ENCODE measurements at places on chromosomes 3 and 15. TPM values are rescaled to one million over a fixed set of nuclear protein-coding genes. Genes with fewer than 3 reads are reported as not detected.
A peak's percentile ranks its signal among the peaks of the same experiment; 100 is the strongest.

The TF gene
- total RNA-seq = 1.1 TPM

The SLC49A4 gene
- 18.9 TPM for total RNA-seq

GRCh38 chr3:176946202-176946601 is 251.1 kb downstream of the TBL1XR1 start:
- H3K4me1 ChIP-seq = no peaks in the 10 kb centered on the region
- no peak overlapping the region for H3K27ac ChIP-seq
- no peak overlapping the region for H3K4me3 ChIP-seq
- DNase-seq = no peak

The RMDN3 gene
- total RNA-seq = 131 TPM

The CHRD gene
- 2.7 TPM for total RNA-seq

- H3K27ac ChIP-seq = no peak overlapping the region
- H3K4me3 ChIP-seq = no peak overlapping the region
- no peak for DNase-seq
- no peaks in the 10 kb centered on the region for H3K36me3 ChIP-seq
Measured at GRCh38 chr3:159174715-159175692, 373.1 kb downstream of the MFSD1 start.

DNA sequence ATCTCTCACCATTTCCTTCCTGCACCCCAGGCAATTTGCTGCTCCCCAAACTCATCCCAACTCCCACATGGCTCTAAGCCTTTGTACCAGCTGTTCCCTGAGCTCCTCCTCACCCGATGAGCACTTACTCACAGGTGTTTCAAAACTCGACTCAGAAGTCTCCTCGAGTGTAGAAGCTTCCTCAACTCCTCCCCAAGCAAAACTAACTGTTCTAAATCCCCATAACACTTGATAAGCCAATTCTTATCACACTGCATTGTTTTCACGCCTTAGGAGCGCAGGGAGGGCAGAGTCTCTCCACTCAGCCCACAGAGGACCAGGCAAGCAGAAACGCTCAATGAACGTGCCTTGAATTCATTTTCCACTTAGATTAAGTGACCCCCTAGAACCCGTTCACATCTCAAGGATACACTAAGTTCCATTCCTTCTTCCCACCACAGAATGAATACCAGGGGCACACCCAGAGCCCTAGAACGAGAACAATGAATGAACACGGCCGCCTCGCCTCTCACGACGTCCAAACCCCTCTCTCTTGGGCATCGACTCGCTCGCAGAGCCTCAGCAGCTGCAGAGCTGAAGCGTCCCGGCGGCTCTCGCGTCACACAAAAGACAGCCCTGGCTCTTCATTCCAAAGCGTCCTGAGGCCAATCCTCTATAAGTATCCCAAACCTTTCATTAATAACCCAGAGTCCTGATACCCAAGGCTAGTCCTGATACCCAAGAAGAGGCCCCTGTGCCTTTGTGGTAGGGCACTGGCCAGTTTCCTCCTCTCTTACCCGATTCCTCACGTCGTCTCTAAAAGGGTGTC is 1.1 kb downstream of the RAF1 start:
- H3K36me3 ChIP-seq = no peaks in the 10 kb centered on the region
- no peaks in the 10 kb centered on the region for H3K27me3 ChIP-seq
- peak overlapping the region; percentile 100 for H3K27ac ChIP-seq
- peak; percentile 51 for DNase-seq

The NUSAP1 gene
- 5.0 TPM for total RNA-seq

The CYP19A1 gene
- total RNA-seq = not detected

DNA sequence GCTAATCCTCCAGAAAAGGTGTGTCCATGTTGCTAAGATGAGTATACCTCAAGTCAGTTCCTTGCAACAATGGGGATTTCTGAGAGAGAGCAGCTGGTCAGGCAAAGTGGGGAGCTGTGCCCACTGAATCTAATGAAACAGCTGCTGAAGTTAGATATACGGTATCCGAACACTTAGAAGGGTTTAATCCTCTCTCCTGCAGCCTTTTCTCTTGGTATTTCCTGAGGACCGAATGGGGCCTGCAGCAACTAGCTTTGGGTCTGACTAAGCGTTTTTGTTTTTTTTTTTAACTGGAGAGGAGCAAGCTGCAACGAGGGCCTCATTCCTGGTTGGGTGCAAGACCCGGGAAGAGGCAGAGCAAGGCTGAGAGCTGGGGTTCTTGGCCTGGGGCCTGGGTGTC is 37.6 kb upstream of the BNC1 start:
- H3K27ac ChIP-seq = no peak overlapping the region
- H3K4me3 ChIP-seq = no peak overlapping the region
- no peaks in the 10 kb centered on the region for H3K36me3 ChIP-seq
- H3K4me1 ChIP-seq = no peaks in the 10 kb centered on the region

- DNase-seq = no peak
- no peak overlapping the region for H3K4me3 ChIP-seq
- peaks cover 2% of the 10 kb centered on the region for H3K27me3 ChIP-seq
- no peaks in the 10 kb centered on the region for H3K4me1 ChIP-seq
Measured at GRCh38 chr3:56144805-56145204, 323.5 kb downstream of the ERC2 start.

- H3K4me3 ChIP-seq = no peak overlapping the region
- H3K27me3 ChIP-seq = no peaks in the 10 kb centered on the region
- no peak overlapping the region for H3K27ac ChIP-seq
- no peak for DNase-seq
- no peaks in the 10 kb centered on the region for H3K4me1 ChIP-seq
Measured at GRCh38 chr15:25374143-25374542, 64.7 kb downstream of the UBE3A start.

- no peak overlapping the region for H3K4me3 ChIP-seq
- no peaks in the 10 kb centered on the region for H3K4me1 ChIP-seq
- no peaks in the 10 kb centered on the region for H3K27me3 ChIP-seq
- no peaks in the 10 kb centered on the region for H3K36me3 ChIP-seq
- DNase-seq = no peak
Measured at GRCh38 chr3:59783468-59783988, 733.7 kb upstream of the CFAP20DC start.

DNA sequence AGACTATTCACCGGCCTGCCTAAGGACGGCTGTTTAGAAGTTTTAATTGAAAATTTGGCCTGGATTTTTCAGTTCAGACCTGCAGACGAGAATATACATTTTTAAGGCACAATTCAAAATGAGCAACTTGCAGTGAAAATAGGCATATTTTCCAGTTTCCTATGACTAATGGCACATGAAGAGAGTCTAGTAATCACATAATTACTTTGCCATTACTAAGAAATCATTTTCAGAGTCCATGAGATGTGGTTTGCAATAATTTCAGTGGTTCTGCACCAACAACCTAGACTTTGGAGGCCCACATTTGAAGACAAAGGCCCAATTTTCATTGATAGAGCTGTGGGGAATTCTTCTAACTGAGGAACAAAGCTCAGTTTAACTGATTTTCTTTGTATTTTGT is 205.3 kb downstream of the SOX2 start:
- H3K36me3 ChIP-seq = no peaks in the 10 kb centered on the region
- H3K27me3 ChIP-seq = no peaks in the 10 kb centered on the region
- H3K4me1 ChIP-seq = no peaks in the 10 kb centered on the region

GRCh38 chr3:136326316-136326715 is 76.2 kb downstream of the PCCB start:
- DNase-seq = no peak
- no peak overlapping the region for H3K4me3 ChIP-seq
- no peaks in the 10 kb centered on the region for H3K27me3 ChIP-seq
- no peaks in the 10 kb centered on the region for H3K36me3 ChIP-seq
- no peaks in the 10 kb centered on the region for H3K4me1 ChIP-seq
- no peak overlapping the region for H3K27ac ChIP-seq

DNA sequence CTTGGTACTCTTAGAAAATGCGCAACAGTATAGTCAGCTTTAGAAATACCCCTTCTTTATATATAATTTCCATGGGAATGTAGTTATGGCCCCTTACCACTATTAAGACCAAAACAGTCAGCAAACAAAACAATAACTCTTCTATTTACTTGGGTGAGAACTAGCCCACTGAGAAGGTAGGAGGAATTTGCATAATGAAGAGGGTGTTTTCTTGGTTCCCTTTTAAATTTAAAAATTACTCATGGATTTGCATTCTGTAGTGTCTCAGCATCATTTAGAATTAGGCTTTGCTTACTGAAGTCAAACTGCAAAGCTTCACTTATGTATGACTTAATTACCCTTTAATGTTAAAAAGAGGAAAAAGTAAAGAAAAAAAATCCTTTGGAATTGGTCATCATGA is 350.8 kb downstream of the PTPRG start:
- DNase-seq = no peak
- H3K27me3 ChIP-seq = no peaks in the 10 kb centered on the region
- no peaks in the 10 kb centered on the region for H3K36me3 ChIP-seq
- H3K27ac ChIP-seq = no peak overlapping the region
- no peaks in the 10 kb centered on the region for H3K4me1 ChIP-seq

The SPINT1 gene
- total RNA-seq = 285 TPM

DNA sequence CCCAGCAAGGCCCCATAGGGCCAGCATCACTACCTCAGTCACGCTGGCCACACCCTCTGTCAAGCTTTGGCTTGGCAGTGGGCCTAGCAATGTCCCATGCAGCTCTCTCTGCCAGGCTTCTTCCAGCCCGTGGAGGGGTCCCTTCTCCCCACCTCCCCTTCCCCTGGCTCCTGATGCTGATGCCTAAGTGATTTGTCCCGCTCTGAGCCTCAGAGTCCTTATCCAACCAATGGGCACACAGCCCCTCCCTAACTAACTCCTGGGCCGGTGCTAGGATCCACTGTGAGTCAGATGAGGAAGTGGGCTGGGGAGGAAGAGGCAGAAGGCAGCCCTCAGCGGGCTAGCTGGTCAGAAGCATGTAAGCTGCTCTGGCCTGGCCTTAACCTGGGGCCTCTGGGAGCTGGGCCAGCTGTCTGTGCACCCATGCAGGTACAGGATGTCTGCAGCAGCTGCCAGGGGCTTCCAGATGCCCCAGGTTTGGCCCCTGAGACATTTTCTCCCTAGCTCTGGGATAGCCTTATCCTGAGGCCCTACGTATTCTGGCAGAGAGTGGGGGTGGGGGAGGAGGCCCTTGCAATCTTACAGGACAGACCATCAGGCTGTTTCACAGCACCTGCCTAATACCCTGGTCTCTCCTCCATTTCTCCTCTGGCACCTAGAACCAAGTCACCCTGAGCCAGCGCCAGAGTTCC is 740 bp upstream of the ZBTB47 start:
- H3K4me1 ChIP-seq = peaks cover 38% of the 10 kb centered on the region
- H3K27me3 ChIP-seq = no peaks in the 10 kb centered on the region
- peak overlapping the region; percentile 67 for H3K4me3 ChIP-seq

GRCh38 chr3:63960048-63960711 is 48.0 kb upstream of the SCAANT1 start:
- DNase-seq = peak; percentile 34
- no peaks in the 10 kb centered on the region for H3K27me3 ChIP-seq
- peaks cover 59% of the 10 kb centered on the region for H3K4me1 ChIP-seq
- no peaks in the 10 kb centered on the region for H3K36me3 ChIP-seq

DNA sequence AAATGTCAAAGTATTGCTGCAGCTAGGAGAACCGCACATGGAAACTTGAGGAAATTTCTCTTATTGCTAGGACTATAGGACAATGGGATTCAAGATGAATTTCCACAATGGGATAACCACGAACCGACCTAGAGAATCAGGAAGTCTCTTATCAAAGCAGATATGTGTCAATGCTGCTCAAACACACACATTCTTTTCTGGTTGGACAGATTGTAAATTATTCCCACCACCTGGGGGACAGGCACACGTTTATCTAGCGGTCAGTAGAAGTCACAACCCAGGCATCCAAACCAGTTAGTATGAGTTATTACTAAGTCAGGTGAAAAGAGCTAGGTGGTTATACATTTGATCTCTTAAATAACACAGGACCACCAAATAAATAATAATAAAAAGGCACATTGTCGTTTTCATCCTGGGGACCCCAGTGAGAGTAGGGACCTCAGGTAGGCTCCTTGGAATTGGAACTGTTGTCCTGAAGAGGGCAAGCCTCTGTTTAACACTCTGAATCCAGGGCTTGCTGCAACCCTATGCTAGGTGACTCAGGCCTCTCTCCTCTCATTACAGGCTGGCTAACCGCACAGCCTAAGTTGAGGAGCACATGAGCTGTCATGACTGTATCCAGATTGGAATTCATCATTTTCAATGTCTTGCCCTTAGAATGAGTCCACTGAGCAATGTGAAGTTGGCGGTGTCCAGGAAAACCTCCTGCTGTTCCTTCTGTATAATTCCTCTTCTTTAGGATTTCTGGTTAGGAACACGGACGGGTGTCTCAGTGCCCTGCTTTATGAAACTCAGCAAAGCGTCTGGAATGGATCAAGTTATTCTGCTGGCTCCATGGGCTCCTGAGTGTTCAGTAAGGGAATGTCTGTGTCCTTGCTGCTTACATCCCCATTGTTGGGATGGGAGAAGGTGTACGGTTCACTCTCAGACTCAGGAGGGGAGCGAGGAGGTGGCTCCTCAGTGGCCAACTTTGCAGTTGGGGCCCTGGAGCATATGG is 59.0 kb downstream of the CLEC3B start:
- DNase-seq = no peak
- H3K4me3 ChIP-seq = no peak overlapping the region
- no peaks in the 10 kb centered on the region for H3K36me3 ChIP-seq
- peak overlapping the region; percentile 22 for H3K27ac ChIP-seq
- H3K27me3 ChIP-seq = no peaks in the 10 kb centered on the region
- peaks cover 6% of the 10 kb centered on the region for H3K4me1 ChIP-seq

- H3K36me3 ChIP-seq = no peaks in the 10 kb centered on the region
- H3K4me1 ChIP-seq = peaks cover 5% of the 10 kb centered on the region
- no peak overlapping the region for H3K4me3 ChIP-seq
- H3K27me3 ChIP-seq = no peaks in the 10 kb centered on the region
Measured at GRCh38 chr3:101170062-101170771, 150.2 kb downstream of the IMPG2 start.

- H3K36me3 ChIP-seq = no peaks in the 10 kb centered on the region
- peak overlapping the region; percentile 91 for H3K27ac ChIP-seq
- peaks cover 62% of the 10 kb centered on the region for H3K4me1 ChIP-seq
- H3K4me3 ChIP-seq = no peak overlapping the region
- DNase-seq = peak; percentile 92
Measured at GRCh38 chr3:157130467-157131251, 29.3 kb downstream of the CCNL1 start.

- no peaks in the 10 kb centered on the region for H3K4me1 ChIP-seq
- no peaks in the 10 kb centered on the region for H3K27me3 ChIP-seq
- no peaks in the 10 kb centered on the region for H3K36me3 ChIP-seq
- H3K4me3 ChIP-seq = no peak overlapping the region
Measured at GRCh38 chr3:66154444-66154861, 66.3 kb upstream of the SLC25A26 start.

DNA sequence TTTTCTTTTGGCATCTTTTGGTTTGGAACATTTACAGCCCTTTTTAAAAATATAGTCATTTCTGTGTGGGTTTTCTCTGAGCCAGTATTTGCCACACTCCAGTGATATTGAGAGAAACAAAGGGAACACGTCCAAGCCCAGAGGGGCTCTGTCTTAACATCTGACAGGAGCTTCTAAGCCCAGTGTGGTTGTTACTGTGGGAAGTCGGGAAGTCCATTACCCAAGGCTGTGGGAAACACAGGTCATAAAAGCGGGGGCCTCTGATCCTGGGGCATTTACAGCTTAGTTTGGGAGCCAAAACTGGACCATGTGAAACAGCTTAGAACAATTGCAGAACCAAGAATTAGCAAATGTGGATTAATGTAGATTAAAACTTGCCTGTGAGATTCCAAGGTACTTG is 123.0 kb downstream of the PTPRG start:
- no peak overlapping the region for H3K4me3 ChIP-seq
- no peak for DNase-seq
- no peak overlapping the region for H3K27ac ChIP-seq
- peaks cover 4% of the 10 kb centered on the region for H3K4me1 ChIP-seq

Data from transverse colon (tissue), 4 donors.